ENCODE measurements at places on chromosomes 2 and 18. TPM values are rescaled to one million over a fixed set of nuclear protein-coding genes. Genes with fewer than 3 reads are reported as not detected.

DNA sequence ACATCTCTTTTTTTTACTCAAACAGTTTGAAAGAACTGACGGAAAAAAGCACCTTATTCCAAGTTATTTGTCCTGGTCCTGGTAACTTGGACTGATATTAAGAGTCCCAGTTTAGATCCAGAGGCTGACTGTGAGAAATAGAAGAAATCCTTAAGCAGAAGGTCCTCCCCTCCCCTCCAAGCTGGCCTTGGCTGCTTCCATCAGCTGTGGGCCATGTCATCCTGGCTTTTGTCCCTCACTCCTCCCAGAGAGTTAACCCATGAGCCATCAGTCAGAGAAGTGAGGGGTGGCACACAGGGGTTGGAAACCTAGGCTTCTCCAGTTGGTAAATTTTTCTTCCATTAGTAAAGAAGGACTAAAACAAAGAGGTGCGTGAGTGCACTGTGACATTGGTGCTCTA, 9.7 kb upstream of the NAPG start:
- no peak for DNase-seq

- no peak for DNase-seq
Observed at GRCh38 chr2:132586101-132586511, 83.9 kb downstream of the LYPD1 start.

IDH1 gene
- 107 TPM for total RNA-seq

CCDC68 gene
- total RNA-seq = 2.9 TPM

CPLX4 gene
- total RNA-seq = not detected

DAW1 gene
- total RNA-seq = 2.0 TPM
